ENCODE measurements at places on chromosomes 13 and 19. TPM values are rescaled to one million over a fixed set of nuclear protein-coding genes. Genes with fewer than 3 reads are reported as not detected.

The ATP13A1 gene
- total RNA-seq: 19.2 TPM

The ADAMTS10 gene
- total RNA-seq: 5.8 TPM

The FBXO27 gene
- total RNA-seq: 7.9 TPM

The SPPL2B gene
- 90.9 TPM for total RNA-seq

The GZMM gene
- not detected for total RNA-seq

The FUT2 gene
- total RNA-seq: 0.09 TPM

The LYPD3 gene
- total RNA-seq: 0.37 TPM

The ATP1A3 gene
- not detected for total RNA-seq

The ADM5 gene
- total RNA-seq: 6.0 TPM

The LILRA1 gene
- not detected for total RNA-seq
